Heart left ventricle (tissue), 16 donors: ENCODE measurements at places on chromosomes 5 and 9. TPM values are rescaled to one million over a fixed set of nuclear protein-coding genes. Genes with fewer than 3 reads are reported as not detected.
A peak's percentile ranks its signal among the peaks of the same experiment; 100 is the strongest.

DNA sequence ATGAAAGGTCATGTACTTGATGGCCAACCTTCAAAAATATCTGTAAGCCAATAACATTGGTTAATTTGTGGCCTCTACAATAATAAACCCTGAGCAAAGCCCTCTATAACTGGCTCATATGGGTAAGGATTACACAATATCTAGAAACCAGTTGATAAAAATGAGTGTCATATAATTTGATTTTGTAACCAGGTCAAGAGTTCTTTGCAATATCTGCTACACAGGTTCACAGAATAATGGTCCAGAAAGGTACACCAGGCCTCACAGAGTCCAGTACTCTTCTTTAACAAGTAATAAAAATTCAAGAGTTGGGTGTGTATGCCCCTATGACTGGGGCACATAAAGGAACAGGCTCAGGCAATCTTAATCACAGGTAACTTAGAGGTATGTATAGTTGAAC, 95.3 kb downstream of the AUH start:
- no peak for DNase-seq

DNA sequence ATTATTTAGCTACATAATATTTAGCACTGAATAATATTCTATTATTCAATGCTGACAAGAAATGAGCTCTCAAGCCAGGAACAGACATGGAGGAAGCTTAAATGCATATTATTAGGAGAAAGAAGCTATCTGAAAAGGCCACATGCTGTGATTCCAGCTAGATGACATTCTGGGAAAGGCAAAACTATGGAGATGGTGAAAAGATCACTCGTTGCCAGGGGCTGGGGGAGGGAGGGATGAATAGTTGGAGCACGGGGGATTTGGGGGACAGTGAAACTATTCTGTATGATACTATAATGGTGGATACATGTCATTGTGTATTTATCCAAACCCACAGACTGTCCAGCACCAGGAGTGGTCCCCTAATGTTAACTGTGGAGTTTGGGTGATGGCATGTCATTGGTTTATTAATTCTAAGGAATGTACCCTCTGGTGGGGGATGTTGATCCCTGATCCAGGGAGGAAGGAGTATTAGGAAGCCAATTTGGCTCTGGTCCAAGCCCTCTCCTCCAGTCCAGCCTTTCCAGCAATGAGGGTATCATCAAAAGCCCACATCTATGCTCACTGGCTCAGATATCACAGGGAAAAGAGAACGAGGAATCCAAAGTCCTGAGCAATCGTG, 162.5 kb downstream of the COL23A1 start:
- DNase-seq, result no peak

GRCh38 chr9:126630458-126631237, 16.9 kb downstream of the LMX1B start:
- DNase-seq, result no peak

- peak; percentile 52 for DNase-seq
Measured at GRCh38 chr9:79701651-79702050, 129.9 kb downstream of the TLE4 start.

- no peak for DNase-seq
Measured at GRCh38 chr5:171577042-171577758, 157.8 kb downstream of the FGF18 start.

DNA sequence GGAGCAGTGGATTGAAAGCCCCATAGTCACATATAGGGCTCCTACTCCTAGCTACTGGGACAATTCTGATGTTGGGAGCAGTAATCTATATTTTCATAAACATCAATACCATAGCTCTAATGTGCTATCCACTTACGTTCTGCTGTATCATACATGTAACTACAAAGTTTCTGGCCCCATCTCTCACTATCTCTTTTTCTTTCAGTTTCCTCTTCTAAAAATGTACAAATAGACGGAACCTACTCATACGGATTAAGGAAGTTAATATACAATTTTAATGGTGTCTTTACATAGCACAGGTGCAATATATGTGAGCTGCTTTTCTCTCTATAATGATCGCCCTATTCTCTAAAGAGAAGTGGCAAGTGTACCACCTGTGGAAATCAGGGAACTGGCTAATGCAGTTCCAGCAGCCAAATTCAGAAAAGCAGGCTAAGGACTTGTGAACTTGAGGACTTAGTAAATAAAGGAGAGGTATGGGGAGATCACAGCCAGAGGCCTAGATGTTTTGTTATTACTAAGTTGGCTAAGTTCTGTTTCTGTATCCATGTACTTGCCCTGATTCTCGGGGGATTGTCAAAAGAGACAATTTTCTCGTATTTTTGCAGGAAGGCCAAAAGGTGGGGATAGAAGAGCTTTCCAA, 1021.9 kb downstream of the CDH12 start:
- DNase-seq, result no peak

- no peak for DNase-seq
Measured at GRCh38 chr9:99015448-99015847, 71.7 kb downstream of the COL15A1 start.

DNA sequence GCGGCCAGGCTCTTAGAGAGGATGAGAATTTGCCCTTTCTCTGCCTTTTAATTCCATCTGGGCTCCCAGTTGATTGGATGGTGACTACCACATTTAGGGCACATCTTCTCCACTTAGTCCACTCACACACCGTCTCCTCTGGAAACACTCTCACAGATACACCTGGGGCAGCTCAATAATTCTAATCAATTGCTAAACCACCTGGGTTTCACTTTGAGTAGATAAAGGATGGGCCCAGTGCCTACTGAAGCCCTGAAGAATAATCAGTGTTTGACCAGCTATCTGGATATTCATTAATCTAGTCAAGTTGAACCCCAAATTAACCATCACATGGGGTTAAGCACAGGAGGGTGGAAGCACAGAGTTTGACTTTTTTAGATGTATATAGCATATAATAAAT, 19.1 kb downstream of the MAN2A1 start:
- no peak for DNase-seq

DNA sequence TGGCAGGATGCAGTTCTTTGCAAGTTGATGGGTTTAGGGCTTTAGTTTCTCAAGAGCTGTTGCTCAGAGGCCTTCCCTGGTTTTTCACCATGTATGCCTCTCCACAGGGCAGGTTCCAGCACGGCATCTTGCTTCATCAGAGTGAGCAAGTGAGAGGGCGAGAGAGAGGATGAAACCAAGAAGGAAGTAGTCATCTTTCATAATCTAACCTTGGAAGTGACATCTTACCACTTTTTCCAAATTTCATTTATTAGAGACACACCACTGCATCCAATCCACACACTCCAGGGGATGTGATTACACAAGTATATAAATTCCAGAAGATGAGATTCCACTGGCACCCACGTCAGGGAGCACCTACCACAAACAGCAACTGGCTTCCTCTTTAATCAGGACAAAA, 294.4 kb downstream of the MARCHF11 start:
- DNase-seq, result no peak

- DNase-seq, result no peak
Measured at GRCh38 chr9:34862836-34863235, 95.2 kb upstream of the PHF24 start.

GRCh38 chr5:43523662-43524072, 8.7 kb upstream of the C5orf34 start:
- DNase-seq, result no peak

GRCh38 chr5:149408252-149409099, 29.4 kb upstream of the IL17B start:
- no peak for DNase-seq

DNA sequence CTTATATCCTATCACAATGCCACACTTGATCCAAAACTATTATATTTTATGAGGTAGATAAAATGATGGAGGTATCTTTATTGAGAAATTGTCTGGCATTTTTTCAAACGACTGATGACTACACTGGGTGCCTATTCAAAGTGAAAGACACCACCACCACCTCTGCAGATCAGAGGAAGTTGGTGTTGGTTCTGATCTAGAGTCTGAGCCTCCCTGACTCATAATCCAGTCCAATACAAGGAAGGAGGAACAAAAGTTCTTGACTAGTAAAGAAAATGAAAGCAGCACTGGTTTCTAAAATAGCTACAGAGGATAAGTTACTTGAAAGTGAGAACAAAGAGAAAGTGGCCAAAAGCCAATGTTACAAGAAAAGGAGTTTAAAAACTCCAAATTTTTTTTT, 139.9 kb downstream of the RFX3 start:
- DNase-seq, result no peak

DNA sequence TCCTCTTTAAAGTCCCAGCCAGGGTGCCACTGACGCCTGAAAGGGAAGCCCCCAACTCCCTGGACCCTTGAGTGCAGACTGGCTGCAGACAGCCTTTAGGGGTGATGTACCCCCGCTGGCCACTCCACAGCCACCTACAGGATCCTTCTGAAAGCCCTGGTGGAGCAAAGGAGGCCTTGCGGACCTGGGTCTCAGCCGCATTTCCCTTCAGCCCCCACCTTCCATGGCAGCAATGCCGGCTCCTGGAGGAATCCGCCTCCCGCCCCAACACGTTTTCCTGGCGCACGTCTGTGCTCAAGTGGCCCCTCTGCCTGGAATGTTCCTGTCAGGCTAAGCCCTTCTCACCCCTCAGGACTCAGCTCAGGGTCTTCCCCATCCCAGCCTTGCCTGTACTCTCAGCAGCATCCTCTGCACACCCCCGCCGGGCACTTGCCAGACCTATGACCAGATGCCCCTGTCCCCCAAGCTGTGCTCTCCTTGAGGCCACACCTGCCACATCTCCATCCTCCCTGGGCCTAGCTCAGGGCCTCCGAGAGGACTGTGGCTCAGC, 134.1 kb upstream of the RAPGEF1 start:
- DNase-seq, result no peak

- DNase-seq, result no peak
Measured at GRCh38 chr9:91832322-91832721, 117.7 kb downstream of the ROR2 start.

- DNase-seq, result no peak
Measured at GRCh38 chr9:116899337-116900006, 212.4 kb downstream of the TRIM32 start.

The RNF180 gene
- total RNA-seq, result 20.2 TPM

The HRCT1 gene
- total RNA-seq, result 5.4 TPM

The SPATA31D4 gene
- total RNA-seq, result not detected

The DBH gene
- not detected for total RNA-seq

The IQGAP2 gene
- 8.8 TPM for total RNA-seq
